NCI-H1417 (cell line): ENCODE measurements at places on chromosomes 6 and 20.

DNA sequence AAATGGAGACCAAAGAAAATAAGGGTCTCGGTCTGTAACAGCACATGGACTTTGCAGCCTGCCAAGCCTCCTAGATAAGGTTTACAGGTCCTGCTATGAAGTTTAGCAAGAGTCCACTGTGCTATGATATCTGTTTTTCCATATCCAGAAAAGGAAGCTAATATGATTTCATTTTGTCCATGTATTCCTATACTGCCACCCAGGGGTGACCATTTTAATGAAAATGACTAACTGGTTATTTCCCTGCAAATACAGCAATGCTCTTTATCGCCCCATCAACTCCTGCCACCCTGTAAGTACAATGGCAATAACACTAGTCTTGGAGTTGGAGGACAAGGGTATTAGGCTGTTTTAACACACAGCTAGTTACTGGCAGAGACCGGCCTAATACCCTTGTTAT lies 115.2 kb upstream of the GLP1R start:
- DNase-seq = peak; percentile 8

DNA sequence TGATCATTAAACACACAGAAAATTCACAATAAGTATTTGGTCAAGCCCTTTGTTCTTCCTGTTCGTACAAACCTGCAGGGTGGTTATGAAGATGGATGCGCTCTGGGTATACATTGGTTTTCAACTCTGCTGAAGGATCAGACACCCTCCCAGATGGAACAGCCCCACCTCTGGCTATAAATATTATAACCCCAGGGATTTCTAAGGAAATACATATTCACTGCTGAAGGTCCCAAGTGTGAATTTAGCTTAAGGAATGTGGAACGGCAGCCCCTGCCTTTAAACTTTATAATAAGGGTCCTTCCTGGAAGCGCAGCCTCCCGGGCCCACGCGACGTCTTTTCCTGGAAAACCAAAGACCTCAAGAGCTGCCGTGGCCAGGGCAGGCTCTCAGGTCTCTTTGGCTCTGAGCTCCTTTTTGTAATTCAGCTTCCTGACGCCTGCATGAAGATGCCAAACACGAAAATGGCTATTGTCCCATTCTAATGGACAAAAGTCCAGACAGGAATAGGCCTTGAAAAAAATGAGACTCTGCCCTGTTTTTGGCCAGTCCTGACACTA lies 172.4 kb upstream of the SSTR4 start:
- DNase-seq = peak; percentile 42

DNA sequence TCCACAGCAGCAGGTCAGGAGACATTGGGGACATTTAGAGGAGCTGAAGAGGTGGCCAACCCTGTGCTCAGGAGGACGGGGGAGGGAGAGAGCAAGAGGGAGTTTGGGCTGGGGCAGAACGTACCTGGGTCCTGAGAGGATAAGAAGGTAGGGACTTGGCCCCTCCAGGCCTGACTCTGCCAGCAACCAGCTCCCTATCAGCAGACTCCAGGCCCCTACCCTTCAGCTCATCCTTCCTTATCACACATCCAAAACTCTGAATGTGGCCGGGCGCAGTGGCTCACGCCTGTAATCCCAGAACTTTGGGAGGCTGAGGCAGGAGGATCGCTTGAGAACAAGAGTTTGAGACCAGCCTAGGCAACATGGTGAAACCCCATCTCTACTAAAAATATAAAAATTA lies 5.0 kb downstream of the STMN3 start:
- no peak for DNase-seq

- DNase-seq = no peak
Observed at GRCh38 chr6:15296735-15297134, 50.9 kb downstream of the JARID2 start.

DNA sequence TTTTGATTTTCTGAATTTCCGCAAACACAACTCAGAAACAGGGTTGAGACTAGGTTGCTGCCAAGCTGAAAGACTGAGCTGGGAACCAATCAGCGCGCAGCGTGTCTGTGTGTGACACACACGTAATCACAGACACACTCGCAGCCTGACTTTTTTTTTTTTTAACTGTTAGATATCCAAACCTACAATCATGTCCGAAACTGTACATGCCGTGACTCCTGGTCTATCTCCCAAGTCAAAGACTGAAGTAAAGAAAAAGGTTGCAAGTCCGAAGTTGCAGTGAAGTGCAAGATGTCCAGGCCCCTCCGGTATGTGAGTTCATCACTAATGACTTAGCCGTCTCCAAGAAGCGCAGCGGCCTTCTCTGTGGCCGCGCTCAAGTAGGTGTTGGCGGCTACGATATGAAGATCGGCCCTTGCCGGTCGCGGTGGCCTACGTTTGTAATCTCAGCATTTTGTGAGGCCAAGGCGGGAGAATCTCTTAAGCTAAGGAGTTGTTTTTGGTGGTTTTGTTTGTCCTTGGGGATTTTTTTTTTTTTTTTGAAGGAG lies 108.2 kb downstream of the HFE start:
- peak; percentile 85 for DNase-seq

- no peak for DNase-seq
Observed at GRCh38 chr6:30743099-30744053, 889 bp upstream of the FLOT1 start.

DNA sequence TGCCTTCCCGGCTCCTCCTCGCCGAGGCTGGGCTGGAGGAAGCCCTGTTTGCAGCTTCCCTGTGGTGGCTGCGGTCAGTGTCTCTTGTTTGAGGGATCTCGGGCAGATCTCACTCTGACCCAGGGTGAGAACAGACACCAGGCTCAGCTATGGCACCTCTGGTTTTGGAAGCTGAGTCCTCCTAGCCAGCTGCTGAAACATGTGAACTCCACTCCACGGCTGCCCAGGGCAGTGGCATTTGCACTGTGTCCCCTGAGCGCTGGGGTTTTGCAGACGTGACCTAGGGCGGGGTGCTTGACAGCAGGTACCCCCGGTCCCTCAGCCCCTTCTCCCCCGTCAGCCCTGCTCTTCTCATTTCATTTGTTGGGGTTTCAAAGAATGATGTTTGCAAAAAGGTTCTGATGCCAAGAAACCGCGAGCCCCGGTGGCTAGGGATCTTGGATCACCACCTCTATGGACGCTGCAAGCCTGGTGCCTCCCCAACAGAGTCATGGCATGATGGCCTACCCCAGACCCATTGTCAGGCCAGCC lies 55.0 kb upstream of the DACT2 start:
- DNase-seq = no peak

GRCh38 chr6:63975699-63976098 lies 340.1 kb downstream of the PHF3 start:
- no peak for DNase-seq

- no peak for DNase-seq
Observed at GRCh38 chr6:137391061-137391814, 103.0 kb downstream of the OLIG3 start.

GRCh38 chr20:53381568-53382262 lies 211.9 kb downstream of the ZNF217 start:
- DNase-seq = no peak

- DNase-seq = no peak
Observed at GRCh38 chr6:101613556-101613955, 220.0 kb downstream of the GRIK2 start.

DNA sequence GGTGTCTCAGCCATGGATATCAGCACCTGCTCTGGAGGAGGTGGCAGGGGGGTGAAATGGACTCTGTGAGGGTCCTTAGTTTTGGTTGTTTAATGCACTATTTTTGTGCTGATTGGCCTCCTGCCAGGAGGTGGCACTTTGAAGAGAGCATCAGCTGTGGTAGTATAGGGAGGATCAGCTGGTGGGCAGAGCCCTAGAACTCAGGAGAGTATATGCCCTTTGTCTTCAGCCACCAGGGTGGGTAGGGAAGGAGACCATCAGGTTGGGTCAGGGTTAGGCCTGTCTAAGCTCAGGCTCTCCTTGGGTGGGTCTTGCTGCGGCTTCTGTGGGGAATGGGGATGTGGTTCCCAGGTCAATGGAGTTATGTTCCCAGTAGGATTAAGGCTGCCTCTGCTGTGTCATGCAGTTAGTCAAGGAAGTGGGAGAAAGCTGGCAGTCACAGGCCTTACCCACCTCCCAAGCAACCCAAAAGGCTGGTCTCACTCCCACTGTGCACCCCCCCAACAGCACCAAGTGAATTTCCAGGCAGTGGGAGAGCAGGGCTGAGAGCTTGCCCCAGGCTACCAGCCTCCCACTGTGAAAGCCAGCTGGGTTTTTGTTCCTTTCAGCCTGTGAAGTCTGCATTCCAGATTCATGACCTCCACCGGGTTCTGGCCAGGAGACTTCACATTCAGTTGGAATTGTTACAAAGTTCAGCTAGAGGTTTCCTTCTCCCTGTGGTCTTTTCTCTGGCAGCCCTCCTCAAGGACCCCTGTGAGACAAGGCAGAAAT lies 5.7 kb upstream of the OSTM1 start:
- DNase-seq = peak; percentile 42

DNA sequence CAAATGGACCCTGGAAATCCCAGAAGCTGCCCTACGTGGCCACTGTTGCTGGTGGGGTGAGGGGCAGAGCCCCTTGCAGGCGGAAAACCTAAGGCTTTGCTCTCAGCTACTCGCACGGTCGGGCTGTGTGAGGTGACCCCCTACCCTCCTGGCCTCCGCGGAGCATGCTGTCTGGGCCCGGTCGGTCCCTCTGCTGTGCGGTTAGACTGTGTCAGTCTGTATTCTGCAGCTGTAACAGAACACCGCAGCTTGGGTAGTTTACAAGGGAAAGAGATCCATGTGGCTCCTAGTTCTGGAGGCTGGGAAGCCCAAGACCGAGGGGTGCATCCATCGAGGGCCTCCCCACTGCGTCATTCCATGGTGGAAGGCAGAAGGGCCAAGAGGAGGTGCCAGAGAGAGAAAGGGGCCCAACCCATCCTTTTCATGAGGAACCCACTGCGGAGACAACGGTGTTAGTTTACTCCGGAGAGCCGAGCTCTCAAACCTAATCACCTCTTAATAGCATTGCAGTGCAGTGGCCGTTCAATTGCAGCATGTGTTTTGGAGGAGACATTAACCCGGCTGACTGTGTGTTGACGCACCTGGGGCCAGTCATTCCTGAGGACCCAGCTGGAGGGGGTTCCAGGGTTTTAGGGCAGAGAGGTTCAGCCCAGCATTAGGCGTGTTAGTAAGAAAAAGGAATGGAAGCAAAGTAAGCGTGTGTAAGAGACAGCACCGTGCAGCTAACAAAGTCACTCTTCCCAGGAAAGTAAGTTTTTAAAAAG lies 18.3 kb downstream of the COL9A3 start:
- DNase-seq = peak; percentile 44

- DNase-seq = no peak
Observed at GRCh38 chr6:33692760-33693158, 18.7 kb downstream of the UQCC2 start.

DNA sequence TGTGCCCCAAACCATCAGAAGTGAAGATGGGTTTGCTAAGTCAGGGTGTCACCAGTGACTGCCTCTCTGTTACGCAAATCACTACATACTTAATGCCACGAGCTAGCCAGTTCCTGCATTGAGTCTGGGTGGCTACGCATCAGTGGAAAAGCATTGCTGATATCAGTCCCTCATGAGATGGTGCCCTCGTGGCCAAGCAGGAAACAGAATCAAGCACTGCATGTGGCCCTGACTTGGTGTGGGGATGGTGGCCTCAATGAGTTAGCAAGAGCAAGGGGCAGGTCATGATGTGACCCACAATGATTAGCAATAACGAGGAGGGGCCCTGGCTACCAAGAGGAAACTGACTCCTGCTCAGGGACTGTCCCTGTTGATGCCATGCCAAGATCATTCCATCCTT lies 51.6 kb upstream of the FNDC1 start:
- DNase-seq = no peak

DNA sequence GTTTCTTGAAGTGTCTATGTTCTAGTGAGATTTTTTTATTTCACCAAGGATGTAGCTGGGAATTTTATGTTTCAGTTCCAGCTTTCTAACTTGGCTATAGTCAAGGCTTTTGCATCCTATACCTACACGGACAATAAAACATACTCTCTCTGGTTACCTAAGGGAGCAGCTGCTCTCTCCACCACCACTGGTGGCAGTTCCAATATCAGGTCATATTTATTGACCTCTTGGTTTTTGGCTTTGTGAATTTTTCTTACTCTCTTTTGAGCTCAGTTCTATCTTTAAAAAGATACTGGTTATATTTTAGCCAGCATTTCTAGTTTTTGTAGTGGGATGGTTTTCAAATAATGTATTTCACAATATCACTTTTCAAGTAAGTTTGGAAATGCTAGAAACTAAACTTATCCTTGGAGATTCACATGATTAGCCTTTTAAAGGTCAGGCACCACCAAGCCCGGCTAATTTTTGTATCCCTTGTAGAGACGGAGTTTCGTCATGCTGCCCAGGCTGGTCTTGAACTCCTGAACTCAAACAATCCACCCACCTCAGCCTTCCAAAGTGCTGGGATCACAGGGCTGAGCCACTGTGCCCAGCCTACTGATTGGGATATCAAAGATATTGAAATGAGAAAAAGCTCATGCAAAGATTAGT lies 34.7 kb upstream of the HAO1 start:
- DNase-seq = no peak

- DNase-seq = no peak
Observed at GRCh38 chr6:135191508-135192255, 10.6 kb downstream of the MYB start.

DNA sequence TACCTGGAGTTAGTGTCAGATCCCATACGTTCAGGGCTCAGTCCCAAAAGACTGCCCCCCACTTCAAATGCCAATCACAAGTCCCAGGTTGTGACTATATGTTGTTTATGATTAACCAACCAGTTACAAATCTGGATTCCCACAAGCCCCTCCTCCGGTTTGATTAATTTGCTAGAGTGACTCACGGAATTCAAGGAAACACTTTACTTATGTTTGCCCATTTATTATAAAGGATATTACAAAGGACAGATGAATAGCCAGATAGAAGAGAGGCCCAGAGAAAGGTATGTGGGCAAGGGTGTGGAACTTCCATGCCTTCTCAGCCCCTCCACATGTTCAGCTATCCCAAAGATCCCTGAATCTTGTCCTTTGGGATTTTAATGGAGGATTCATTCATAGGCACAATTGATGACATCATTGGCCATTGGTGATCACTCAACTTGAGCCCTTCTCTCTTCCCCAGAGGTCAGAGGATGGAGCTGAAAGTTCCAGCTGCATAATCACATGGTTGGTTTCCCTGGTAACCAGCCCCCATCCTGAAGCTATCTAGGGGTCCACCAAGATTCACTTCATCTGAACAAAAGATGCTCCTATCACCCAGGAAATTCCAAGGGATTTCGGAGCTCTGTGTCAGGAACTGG lies 2.0 kb downstream of the ECT2L start:
- no peak for DNase-seq

DNA sequence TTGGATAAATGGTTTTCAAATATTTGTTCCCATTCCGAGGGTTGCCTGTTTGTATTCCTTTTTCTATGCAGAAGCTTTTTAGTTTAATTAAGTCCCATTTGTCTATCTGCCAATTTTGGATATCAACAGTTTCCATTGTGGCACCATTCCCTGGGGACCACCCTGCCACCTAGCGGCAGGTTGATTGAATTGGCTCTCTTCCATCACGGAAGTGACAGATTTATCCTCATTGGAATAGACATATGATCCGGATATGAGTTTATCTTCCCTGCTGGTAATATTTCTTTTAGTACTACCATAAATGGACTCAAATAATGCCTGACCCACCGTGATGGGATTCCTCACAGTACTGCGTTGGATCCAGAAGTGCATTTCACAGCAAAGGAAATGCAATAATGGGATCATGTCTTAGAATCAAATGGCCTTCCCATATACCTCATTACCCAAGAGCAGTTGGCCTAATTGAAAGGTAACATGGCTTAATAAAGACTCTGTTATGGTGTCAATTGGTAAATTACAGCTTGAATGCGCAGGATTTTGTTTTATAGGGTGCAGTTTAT lies 327.0 kb downstream of the BMP2 start:
- DNase-seq = peak; percentile 82

GRCh38 chr20:35307666-35308653 lies 15.7 kb upstream of the FAM83C start:
- no peak for DNase-seq

GRCh38 chr6:150549007-150549406 lies 50.7 kb upstream of the PLEKHG1 start:
- no peak for DNase-seq
